NCI-H2171 treated with DMSO at 0.1 percent for 48 hours (cell line): ENCODE measurements at places on chromosomes 5 and 9.

DNA sequence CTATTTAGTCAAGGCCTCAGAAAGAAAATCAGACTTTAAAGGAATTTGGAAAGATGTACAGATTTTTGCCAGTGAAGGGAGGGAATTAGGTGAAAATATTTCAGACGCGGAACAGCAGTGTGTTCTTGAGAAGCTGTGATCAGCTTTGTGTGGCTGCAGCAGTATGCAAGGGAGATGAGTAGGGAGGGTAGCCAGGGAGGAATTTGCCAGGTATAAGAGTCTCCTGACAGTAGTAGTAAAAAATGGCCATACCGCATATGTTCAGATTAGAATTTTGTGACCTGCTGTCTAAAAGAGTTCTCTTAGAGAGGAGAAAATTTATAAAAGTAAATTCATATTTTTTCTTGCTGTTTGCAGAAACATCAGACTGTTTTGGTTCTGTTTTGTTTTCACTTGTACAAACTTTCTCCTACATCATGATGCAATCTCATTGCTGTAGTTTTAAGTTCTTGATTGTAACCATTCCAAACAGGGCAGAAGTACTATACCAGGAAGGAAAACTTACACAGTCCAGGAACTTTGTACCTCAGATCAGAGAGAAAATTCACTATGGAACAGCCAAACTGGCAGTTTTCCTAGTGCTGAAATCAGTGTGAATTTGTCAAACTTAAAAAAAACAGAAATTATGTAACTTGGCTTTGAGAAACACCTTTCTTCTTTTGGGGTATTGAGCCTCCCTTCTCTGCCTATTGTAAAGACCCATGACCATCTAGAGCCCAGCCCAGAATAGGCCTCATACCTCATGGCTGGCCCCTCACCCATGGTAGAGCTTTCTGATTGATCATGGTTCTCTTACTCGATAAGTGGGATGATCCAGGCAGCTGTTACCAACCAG is 78.4 kb upstream of the NR3C1 start:
- no peak for DNase-seq

DNA sequence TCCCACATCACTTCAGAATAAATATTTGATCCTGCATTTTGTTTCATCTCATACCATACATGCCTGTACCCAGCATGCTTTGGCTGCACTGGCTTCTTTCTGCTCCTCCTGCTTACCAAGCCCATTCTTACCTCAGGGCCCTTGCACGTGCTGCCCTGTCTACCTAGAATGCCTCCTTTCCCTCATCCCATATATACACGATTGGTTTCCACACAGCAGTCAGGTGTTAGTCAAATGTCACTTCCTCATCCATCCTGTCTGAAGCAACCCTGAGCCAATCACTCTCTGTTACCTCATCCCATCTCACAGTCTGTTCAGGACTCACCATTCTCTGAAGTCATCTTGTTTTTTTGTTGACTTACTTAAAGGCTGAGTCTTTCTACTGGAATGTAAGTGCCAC is 30.3 kb downstream of the CAST start:
- DNase-seq = no peak

DNA sequence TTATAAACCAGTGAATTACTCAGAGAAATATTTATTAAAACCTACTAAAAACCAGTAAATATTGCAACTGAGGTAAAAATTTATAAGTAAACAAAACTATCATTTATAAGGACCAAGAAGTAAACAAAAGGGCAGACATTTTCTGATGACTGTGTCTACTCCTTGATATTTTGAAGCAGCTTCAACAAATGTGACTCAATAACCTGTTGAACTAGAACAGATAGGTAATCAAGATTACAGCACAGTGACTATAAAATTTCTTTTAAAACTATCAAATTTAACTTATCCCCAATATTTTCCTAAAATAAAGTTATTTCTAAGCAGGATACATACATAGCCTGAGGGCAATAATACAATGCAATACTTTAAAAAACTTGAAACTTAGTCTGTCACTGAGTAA is 12.8 kb downstream of the ANKRA2 start:
- DNase-seq = no peak

GRCh38 chr9:316382-316965 is 101.8 kb downstream of the DOCK8 start:
- peak; percentile 22 for DNase-seq

DNA sequence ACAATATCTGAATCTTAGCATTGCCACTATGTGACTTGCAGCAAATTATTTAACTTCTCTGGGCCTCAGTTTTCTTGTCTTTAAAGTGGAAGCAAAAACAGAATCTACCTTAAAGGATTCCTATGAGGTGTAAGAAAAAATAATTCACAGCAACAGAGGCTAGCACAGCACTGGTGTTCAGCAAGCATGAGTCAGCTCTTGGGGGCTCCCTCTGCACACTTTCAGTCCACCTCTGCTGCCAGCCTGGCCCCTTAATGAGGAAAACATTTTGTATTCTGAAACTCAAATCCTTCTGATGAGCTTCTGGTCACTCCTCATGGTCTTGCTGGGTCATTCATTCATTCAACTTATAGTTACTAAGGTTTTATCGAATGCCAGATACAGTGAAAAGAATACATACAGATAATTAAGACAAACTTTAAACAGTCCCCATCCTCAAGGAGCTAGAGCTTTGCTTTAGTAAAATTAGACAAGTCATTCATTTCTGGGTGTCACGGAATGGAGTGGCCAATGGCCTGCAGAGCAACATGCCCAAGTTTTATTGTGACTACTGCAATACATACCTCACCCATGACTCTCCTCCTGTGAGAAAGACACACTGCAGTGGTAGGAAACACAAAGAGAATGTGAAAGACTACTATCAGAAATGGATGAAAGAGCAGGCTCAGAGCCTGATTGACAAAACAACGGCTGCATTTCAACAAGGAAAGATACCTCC is 26.8 kb upstream of the IQGAP2 start:
- no peak for DNase-seq

GRCh38 chr5:36844305-36844704 is 32.3 kb upstream of the NIPBL start:
- no peak for DNase-seq

DNA sequence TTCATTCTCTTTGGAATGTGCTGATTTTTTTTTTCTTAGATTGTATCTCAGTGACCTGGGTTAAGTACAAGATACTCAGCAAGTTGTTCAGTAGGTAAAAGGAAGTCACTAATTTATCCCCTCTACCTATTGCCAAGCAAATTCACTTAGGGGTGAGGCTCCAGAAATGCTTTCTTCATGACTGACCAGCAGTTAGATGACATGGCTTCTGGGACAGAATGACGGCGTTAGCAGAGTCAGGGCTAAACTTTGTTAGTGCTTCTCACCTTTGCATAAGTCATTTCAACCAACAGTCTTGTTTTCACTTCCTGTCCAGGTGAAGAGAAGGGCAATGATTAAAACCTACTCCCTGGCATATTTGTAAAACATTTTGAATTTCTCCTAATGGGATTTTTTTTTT is 20.2 kb upstream of the MTAP start:
- no peak for DNase-seq
